ENCODE measurements at places on chromosomes 11 and 22.

DNA sequence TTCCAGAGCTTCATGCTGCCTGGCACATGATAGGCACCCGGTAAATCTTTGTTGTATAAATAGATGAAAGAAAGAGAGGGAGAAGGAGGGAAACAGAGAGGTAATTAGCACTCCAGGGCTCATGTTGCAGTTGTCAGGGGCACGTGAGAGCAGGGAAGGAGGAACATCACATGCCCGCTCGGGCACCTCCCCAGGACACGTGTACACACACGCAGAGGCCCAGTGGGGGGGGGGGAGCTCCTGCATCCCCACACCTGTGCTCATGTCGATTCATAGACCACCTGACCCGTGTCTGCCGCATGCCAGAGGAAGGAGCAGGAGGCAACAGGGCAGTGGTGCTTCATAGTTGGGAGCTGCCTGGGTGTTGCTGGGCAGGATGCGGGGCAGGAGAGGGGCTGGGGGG lies 37.1 kb upstream of the NNMT start:
- no peak for DNase-seq

DNA sequence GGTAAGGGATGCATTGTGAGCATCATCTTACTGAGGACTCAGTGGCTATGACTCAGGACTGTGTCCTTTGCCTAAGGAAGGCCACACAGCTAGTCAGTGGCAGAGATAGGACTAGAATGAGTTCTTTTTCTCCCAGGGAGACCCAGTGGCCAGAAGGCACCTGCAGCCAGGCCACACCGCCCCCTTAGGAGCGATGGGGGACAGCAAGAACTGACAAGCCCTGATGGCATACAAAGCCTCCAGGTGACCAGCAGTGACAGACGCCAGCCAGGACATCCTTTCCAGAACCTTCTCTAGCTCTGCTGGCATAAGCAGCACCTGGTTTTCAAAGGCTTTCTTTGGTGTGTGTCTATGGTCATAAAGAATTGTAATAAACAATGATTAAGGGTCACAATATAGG lies 240.1 kb downstream of the ST3GAL4 start:
- no peak for DNase-seq

DNA sequence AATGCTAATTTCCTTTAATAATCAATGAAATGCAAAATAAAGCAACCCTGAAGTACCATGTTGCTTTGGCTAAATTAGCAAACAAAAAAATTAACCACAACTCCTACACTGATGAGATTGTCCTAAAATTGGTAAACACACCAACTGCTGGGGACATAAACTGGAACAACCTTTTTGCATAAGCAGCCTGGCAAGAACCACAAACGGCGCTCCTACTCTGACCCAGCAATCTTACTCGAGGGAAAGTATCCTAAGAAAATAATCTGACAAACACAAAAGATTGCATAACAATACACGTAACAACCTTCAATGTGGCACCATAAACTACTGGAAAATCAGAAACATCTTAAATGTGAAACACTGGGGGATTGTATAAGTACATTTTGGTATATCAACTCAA lies 189.8 kb upstream of the PITPNB start:
- DNase-seq = no peak

DNA sequence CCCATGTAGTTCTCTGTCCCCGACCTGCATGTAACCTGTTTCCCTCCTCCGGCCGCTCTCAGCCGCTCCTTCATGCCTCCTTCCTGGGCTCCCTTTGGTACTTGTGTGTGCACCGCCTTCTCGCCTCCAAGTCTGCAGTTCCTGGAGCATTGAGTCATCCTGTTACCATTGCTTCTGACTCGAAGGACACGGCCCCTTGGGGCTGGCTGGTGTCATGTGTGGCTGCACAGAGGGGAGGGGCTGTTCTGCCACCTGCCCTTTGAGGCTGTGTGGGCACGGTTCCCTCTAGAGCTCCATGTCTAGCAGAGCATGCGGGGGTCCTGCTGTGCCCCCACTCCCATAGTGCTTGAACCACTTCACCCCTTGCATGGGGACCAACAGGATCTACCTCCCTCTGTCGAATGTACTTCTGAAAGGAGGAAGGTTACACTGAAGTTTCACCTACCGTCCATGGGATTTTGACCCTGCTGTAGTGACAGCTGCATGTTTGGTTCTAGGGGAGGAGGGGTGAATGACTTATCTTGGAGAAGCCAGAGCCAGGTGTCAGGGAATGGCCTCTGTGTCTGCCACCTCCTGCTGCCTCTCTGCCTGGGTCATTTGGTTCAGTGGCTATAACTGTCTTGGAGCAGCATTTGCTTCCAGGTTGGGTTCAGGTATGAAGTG lies 39.6 kb downstream of the BCR start:
- DNase-seq = no peak

- no peak for DNase-seq
These were observed 419.4 kb downstream of the SHANK2 start for GRCh38 chr11:70833011-70833410.

DNA sequence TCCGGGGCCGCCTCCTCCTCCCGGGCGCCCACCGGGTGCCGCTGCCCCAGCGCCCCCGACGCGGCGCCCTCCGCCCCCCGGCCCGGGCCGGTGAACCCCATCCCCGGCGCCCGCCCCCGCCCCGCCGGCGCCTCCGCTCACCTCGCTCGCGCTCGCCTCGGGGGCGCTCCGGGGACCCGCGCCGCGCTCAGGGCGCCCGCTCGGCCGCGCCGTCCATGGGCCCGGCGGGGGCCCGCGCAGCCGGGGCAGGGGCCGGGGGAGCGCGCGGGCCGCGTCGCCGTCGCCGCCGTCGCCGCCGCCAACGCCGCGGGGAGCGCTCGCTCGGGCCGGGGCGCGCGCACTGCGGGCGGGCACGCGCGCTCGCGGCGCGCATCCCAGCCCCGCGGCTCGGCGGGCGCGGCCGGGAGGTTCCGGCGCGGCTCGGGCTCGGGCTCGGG lies 293 bp downstream of the DUSP8 start:
- DNase-seq = peak; percentile 16

DNA sequence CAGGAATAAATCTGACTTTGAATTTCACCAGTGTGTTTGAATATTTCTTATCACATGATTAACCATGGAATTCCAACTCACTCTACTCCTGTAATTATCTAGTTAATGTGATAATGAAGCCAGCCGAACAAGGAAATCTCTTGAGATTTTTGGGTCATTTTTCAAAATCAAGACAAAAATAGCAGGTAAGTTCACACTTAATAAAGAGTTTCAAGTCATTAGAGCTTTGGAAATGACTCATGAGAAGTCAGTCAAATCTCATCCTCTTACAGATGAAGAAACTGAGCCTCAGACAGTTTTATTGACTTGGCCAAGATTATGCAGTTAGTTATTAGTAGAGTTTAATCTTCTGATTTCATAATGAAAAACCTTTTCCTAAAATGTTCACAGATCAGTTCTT lies 148.8 kb downstream of the ARHGAP42 start:
- no peak for DNase-seq

- no peak for DNase-seq
These were observed 27.0 kb downstream of the ART5 start for GRCh38 chr11:3614742-3615171.

- DNase-seq = no peak
These were observed 218.8 kb downstream of the PGR start for GRCh38 chr11:100910808-100911207.

- no peak for DNase-seq
These were observed 233.5 kb downstream of the MIAT start for GRCh38 chr22:26890870-26891269.

GRCh38 chr11:2002042-2002776 lies 4.6 kb upstream of the H19 start:
- no peak for DNase-seq

- no peak for DNase-seq
These were observed 61.9 kb downstream of the MED15 start for GRCh38 chr22:20569059-20570058.

DNA sequence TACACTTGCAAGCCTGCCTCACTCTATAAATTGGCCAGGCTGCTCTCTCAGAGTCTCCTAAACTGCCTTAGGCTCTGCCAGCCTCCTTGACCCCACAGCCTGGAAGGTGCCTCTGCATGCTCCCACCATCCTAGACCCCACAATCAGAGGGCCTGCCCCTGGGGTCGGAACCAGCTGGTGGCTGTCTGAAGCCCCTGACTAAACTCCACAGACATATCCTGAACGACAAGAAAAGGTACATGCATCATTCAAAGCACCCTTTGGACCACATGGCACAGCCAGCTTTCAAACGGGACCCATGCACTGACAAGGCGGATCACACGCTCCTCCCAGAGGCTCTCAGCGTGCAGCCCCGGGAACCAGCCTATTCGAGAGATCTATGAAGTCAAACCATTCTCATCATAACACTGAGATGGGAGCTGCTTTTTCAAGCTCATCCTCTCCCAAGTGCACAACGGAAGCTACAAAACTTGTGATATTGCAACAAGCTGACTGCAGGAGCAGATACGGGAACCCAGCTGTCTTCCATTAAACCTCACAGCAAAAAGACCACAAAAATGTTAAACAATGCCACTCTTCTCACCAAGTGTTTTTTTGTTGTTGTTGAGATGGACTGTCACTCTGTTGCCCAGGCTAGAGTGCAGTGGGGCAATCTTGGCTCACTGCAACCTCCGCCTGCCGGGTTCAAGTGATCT lies 8.1 kb downstream of the SHANK2 start:
- no peak for DNase-seq

GRCh38 chr11:61885784-61886580 lies 5.4 kb downstream of the FADS3 start:
- no peak for DNase-seq

DNA sequence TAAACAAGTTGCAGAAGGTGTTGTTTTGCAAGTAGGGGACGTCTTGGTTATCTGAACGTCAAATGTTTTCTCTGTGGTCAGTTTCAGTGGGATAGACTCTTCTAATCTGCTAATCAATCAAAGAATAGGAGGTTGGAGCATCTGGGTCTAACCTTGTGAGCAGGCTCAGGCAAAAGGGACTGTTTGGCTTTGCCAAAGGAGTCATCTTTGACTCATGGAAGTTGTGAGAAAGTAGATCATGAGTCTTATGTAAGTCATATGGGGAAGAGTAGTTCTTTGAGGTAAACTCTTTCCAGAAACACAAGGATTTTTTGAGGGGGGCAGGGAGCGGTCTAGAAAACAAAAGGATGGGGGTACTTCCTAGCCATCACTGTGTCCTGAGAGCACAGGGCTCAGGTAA lies 27.1 kb upstream of the TOP3B start:
- DNase-seq = no peak

Data from GM12892 (cell line).